Inflammatory macrophage (primary cell): ENCODE measurements at places on chromosomes 4 and X.
A peak's percentile ranks its signal among the peaks of the same experiment; 100 is the strongest.

- no peak for DNase-seq
Measured at GRCh38 chrX:3526731-3527130, 180.3 kb upstream of the MXRA5 start.

DNA sequence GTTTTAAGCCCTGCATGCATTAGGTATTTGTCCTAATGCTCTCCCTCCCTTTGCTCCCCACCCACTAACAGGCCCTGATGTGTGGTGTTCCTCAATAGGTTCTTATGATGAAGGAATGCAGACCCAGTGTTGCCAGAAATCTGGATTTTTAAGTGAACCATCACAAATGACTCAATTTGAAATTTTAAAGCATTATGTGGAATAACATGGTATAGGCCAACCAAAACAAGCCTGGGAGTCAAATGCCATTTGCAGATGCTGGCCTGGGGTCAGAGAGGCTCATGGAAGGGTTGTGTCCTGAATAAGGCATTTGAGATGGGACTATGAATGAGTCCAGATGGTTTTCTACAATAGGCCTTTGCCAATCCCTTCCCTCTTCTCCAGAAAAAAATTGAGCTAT, 179.6 kb downstream of the SHROOM3 start:
- DNase-seq: no peak

DNA sequence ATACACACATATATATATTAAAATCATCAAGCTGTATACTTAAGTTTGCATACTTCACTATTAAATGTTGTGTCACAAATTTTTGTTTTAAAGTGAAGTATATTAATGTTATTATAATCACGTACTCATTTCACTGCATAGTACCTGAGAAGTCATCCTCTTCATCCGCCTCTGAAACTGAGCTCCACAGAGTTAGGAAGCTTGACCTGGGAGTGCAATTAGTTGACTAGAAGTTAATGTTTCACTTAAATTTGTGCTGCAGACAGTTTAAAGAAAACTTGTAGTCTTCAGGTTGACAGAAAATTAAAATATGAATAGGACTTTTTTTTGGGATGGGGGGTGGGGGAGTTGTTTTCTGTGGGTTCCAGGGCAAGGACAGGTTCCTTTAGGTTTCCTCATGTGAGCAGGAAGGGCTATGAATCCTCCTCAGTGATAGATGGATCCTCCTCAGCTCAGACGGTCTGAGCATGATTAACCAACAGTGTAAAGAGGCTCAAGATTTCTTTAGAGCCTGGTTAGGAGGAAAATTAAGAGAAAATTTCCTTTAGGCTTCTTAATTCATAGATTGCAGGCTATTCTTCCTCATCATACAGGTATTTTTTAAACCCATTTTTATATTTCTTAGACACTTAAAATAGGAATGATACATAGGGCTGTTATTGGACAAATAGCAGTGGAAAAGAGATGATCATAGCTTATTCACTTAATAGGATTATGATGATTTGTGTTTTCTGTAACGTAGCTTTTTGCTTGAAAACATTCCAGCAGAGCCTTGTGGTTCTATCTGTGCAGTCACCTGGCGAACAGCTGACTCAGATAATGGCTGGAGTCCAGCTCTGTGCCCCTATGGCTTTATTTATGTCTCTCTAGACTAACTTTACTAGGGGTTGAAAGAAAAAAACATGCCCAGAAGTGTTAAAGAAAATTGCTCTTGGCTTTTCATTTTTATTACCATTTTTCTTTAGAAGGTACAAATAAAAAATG, 102.7 kb downstream of the SLC4A4 start:
- DNase-seq: no peak

DNA sequence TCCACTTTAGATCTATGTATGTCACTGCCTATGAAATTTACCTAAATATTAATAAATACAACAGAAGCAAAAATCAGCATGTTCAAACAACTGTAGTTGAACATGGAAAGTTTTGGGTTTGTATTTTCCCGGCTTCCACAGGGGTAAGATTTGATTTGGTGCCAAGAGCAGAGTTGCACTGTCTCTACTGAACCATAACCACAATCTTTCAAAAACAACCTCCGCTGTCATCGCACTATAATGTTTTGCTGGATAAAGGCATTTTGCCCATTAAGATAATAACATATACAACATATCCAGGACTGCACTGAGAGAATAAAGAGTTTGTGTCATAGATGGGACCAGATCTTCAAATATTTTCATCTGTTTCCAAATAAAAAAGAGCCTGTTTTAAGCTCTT, 94.9 kb downstream of the TENM3 start:
- DNase-seq: no peak

- DNase-seq: no peak
Measured at GRCh38 chrX:27924718-27925117, 56.5 kb downstream of the DCAF8L1 start.

DNA sequence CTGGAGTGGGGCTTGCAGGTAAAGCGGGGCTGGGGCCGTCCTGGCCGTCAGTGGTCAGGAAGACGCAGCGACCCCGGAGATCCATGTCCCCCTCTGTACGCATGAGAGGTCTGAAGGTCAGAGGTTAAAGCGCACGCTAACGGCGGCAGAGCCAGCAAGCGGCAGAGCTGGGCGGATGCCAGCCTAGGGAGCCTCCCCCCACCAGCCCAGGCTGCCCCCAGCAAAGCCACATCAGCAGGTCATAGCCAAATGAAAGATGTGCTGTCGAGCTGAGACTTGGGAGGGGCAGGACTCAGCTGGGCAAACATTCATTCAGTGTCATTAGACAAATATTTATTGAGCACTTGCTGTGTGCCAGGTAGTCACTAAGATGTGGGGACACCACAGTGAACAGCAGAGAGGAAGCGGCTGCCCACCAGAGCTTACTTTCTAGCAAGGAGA, 593 bp upstream of the JAKMIP1 start:
- DNase-seq: no peak

DNA sequence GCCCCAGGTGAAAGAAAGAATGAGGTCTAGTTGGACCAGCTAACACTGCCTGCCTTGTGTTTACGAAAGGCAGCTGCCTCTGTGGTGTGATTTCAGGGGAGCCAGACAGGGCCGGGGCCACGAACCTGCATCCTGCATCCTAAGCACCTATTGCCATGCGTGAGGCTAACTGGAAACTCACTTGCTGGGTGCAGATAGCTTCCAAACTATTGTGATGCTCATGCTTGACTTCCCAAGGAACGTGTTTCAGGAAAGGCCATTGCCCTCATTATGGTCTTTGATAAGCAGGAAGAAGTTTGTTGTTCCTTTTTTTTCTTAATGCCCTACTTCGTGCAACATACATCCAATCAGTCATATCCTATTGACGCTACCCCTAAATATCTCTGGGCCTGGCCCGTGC, 2.3 kb upstream of the IRF2 start:
- DNase-seq: no peak

DNA sequence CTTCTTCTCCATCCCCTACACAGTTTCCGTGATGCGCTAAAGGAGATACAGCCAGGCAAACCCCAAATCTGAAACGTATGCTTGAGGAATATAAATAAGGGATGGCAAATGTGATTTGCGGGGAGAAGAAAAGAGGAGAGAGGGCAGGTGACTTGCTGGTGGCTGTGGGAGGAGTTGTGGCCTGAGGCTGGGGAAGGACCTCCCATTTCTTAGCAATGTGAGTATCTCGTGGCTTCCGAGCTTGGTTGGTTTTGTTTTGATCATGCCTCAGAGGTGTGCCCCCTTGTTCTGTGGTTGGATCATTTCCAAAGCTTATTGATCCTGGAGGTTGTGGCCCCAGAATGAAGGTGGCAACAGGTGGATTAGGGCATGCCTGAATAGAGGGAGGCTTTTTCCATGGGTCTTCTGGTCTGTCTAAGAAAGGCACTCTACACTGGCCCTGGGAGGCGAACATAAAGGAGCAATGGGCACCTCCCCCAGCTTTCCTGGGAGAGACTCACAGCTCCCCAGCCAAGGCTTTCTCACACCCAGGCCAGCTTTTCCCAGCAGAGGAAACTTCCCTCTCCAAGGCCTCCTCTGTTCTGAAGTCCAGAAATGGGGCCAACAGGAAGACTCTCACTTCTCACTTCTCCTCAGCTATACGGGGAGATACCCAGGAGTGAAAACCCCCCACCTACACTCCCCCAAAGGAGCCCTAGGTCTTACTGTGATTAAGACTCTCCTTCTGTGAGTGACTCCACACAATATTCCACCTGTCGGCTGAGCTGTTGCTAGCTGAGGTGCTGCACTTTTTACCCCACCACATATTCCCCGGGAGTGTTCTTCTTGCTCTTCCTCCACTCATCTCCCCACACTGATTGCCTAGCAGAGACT, 40.0 kb downstream of the C4orf51 start:
- no peak for DNase-seq

- no peak for DNase-seq
Measured at GRCh38 chrX:107704181-107704580, 71.4 kb downstream of the TSC22D3 start.

GRCh38 chr4:177051473-177052060, 258.1 kb upstream of the NEIL3 start:
- peak; percentile 45 for DNase-seq

DNA sequence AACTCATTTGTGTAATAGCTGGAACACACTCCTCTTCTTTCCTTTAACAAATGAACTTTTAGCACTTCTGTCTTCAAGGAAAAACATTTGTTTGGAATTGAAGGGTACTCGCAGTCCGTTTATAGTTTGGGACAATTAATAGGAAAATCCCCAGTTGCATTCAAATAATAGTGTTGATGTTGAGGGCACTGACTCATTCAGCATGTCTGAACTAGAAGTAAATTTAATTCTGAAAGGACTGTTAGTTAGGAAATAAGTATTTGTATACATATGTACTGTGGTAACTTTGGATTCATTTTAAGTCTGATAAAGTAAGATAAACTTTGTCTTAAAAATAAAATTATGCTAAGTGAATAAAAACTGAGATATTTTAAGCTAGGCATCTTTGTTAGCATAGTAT, 27.2 kb downstream of the FAM199X start:
- no peak for DNase-seq

DNA sequence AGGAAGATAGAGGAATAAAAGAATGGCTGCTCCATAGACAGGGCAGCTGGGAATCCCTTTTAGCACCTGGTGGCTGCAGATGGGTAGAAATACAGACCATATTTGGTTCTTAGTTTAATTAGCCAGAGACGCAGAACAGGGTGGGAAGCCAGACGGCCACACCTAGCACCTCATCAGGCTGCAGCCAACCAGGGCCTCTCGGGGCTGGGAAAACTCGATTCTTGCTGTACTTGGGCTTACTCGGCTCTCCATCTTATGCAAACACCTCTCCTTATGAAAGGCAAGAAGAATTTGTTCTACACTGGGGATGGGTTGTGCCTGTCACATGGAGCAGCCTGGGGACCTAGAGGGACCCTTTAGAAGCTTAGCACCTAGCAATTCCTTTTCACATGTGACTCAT, 19.7 kb downstream of the IRAK1 start:
- no peak for DNase-seq

GRCh38 chr4:26542991-26543390, 40.9 kb upstream of the TBC1D19 start:
- no peak for DNase-seq

DNA sequence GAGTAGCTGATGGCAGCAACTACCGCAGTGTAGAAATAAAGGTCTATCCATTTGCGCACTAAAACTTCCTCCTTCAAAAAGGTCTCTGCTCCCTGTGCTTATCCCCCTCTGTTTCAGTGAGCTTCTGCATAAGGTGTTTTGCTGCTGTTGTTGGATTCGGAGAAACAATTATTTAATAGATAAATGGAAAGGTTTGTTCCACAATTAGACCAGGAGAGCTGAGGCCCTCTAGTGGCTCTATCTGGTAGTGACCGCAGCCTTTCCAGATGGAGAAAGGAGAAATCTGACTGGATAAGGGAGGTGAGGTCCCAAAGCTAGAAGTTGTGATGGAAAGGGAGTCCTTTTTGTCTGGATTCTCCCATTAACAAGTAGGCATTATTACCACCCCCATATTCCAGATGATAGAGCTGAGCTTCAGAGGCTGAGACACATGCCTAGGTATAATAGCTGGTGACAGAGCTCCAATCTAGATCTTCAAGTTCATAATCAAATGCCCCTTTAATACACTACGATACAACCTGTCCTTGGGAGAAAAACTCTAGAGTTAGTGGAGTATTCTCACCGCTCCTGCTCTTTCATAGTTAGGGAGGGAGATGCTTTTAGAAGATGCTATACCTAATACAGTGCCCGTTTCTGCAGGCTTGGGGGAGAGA, 5.1 kb upstream of the GABRQ start:
- DNase-seq: peak; percentile 22

DNA sequence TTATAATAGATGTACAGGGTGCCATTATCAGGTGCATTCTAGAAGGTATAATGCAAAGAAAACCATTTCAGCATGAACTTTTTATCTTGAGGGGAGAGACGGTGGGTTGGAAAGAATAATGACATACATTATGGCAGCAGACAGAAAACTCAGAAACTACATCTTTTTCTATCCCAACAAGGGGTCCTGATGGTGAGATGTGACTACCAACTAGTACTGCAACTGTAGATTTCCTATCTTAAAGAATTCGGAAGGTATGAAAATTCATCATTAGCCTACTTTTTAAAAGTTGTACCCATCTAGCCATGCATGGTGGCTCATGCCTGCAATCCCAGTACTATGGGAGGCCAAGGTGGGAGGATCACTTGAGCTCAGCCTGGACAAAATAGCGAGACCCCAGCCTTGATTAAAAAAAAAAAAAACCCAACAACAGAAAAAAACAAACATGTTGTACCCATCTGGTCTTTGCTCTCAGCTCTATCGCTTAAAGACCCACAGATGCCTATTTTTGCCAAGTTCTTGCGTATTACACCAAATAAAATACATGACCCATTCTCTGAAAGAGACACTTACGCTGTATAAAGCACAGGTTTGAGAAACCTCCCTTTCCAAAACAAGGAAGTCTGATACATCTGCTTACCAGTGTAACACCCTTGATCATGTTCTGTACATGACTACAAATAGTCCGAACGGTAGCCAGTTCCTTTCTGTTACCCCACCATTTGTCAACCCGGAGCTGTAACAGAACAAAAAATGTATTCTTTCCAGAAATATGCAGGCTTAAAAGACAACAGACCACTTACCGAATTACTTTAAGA, 1.6 kb downstream of the RPL9 start:
- no peak for DNase-seq

DNA sequence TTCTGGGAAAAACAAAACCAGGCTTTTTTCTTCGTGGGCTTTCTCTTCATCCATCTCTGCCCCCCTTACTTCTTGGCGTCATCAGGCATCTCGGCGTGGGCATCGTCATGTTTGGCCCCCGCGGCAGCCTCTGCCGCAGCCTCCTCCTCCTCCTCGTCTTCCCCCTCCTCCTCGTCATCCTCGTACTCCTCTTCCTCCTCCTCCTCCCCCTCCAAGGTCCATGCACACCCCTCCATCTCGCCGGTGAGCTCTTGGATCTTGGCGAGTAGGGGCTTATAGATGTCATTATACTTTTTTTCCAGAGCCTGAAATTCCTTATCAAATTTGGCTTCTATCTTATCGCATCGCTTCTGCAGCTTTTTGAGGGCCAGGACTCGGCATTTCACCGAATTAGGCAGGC, 488 bp downstream of the NAP1L5 start:
- DNase-seq: no peak

GRCh38 chr4:98614662-98615061, 43.7 kb downstream of the TSPAN5 start:
- no peak for DNase-seq

DNA sequence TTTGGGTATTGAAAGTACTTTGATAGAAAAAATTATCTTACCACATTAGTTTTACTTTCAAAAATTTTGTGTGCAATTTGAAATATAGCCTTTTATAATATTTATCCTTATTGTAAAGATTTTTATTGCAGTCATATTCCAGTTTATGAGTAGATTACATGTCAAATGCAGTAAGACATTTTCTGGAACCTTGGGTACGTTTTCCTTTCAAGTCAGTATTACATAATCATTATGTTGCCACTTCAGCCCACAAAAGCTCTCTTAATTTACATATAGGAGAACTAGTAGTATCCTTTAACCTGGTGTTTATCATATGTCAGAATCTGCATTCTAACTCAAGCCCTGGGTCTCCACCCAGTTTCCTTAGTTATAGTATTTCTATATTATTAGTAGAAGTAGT, 98.5 kb downstream of the CENPC start:
- no peak for DNase-seq
